D721Med (cell line): ENCODE measurements at places on chromosomes 3 and 15.

DNA sequence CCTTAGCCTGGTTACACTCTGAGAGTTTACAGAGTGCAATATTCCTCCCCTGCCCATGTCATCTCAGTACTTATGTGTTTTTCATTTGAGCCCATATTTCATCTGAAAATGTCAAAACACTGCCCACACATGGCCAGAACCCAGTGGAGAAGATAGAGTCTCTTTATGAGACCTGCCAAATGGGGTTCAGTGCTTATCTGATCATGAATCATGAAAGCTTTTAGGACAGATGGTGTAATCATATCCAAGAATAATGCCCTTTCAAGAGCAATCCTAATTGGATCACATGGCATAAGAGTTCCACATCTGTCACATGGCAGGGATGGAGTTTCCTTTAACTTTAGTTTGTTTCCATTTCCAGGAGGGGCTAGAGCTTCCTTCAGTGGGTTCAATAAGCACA, 77.2 kb upstream of the AGBL1 start:
- peak; percentile 52 for DNase-seq

GRCh38 chr3:119310071-119310470, 15.9 kb downstream of the ARHGAP31 start:
- no peak for DNase-seq

GRCh38 chr3:1600700-1601418, 497.8 kb upstream of the CNTN4 start:
- DNase-seq, result no peak

GRCh38 chr3:17554078-17554477, 188.4 kb downstream of the TBC1D5 start:
- no peak for DNase-seq

GRCh38 chr15:90750186-90750585, 33.0 kb downstream of the BLM start:
- DNase-seq, result no peak

DNA sequence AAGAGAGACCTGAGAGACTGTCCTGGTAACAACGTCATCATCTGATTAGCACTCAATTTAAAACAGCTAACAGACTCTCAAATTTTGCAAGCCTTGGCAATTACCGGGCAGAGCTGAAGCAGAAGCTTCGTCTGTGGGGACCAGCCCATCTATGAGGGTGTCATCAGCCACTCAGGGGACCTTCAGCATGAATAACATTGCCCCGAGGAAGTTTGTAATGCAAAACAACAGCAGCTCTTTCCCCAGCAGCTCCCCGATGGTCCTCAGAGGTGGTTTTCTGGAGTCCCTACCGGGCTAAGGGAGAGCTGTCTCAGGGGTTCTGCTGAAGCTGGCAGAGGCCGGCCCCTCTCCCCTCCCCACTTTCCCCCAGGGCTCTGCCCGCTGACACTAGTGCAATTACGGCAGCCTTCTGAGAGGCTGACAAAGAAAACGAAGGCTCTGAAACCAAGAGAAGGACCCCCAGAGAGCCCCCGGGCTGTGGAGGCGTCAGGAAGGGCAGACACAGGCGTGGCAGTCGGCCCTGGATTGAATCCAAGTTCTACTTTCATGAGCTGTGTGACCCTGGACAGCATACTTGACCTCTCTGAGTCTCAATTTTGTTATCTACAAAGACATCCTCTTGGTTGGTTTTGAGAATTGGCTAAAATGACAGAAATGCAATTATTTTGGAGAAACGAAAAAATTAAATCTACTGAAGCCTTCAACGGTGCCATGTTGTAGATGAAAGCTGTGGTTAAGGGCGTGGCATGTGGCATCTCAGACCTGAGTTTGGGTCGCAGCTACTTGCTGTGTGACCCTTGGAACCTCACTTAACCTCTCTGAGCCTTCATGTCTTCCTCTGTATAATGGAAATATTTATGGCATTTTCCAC, 102.1 kb upstream of the TLE3 start:
- DNase-seq, result no peak

DNA sequence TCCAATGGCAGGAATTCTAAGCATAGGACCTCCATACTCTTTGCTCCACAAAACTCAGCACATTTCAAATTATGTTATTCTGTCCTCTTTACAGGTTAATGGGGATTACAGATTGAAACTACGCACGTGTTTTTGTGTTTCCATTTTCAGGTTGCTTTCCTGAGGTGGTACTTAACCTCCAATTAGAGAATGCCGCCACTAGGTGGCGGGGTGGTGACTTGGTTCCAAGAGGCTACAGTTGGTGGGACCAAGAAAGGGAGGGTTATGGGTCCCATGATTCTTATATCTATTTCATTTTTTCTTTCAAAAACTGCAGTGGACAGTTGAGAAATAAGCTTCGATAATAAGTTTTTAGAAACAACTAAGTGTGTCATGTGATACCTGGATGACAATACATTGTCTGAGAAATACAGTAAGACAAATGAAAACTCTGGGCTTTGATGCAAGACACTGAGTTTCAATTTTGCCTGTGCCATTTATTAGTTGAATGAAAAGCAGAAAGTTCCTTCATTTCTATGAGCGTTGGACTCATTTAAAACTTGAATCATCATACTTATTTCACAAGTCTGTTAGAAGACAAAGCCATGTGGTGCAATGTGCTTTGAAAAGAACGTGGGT, 539.0 kb downstream of the FGF12 start:
- no peak for DNase-seq

DNA sequence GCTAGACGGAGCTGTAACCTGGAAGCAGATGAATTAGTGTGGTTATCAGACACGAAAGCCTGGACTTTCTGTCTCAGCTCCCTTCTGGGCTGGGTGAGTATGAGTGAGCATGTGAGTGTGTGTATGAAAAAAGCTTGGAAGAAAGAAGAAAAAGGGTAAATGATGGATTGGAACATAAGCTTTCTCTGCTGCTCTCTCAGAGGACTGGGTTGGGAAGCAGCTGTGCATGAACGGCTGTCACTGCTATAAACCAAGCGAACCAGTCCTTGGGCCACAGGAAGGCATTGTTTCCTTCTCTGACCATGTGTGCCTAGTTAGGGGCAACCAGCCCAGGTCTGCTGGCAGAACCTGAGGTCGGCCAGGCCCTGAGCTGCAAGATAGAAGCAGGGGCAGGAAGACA, 37.0 kb downstream of the UMPS start:
- no peak for DNase-seq

DNA sequence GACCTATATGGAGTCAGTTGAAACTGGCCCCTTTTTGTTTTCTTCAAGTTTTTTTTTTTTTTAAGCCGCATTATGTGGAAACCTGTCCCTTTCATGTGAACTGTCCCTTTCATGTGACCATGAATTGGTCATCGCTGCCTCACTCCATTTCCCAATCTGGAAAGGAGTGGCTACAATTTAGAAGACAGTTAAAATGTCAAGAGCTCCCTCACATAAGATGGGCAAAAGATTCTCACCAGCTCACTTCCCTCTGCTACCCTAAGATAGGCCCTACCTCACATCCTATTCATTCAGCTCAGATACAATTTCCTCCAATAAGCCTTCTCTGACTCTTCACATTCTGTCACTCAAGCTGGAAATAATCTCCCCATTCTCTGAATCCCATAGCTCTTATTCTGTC, 111.3 kb upstream of the BCL6 start:
- no peak for DNase-seq

GRCh38 chr15:37223089-37223488, 122.7 kb upstream of the MEIS2 start:
- no peak for DNase-seq

GRCh38 chr3:37324850-37325321, 150.5 kb upstream of the LRRFIP2 start:
- DNase-seq, result no peak

- no peak for DNase-seq
These were observed 56.6 kb downstream of the CEP63 start for GRCh38 chr3:134542287-134542958.

GRCh38 chr15:99433026-99433756, 132.6 kb upstream of the MEF2A start:
- DNase-seq, result no peak

DNA sequence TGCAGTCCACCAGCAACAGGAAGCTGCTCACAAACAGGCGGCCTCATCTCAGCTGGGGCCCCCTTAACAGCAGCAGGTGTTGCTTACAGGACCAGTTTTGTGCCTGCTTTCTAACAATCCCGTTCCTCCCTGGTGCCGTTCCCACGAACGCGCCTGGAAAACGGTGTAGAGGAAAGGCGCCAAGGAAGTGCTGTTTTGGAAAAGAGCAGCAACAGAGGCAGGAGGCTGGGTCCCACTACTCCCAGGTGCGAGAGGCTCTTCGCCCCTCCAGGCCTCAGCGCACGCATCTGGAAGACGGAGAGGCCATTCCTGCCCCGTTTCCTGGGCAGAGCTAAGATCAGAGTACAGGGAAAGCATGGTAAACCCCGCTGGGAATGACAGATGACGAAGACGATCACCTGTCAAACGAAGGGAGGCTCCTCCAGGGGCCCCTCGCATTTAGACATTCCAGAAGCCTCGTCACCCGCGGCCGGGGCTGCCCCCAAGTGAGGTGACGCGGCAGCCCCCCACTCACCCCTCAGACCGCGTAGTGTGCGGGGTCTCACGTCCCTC, 603 bp downstream of the SCAPER start:
- no peak for DNase-seq

DNA sequence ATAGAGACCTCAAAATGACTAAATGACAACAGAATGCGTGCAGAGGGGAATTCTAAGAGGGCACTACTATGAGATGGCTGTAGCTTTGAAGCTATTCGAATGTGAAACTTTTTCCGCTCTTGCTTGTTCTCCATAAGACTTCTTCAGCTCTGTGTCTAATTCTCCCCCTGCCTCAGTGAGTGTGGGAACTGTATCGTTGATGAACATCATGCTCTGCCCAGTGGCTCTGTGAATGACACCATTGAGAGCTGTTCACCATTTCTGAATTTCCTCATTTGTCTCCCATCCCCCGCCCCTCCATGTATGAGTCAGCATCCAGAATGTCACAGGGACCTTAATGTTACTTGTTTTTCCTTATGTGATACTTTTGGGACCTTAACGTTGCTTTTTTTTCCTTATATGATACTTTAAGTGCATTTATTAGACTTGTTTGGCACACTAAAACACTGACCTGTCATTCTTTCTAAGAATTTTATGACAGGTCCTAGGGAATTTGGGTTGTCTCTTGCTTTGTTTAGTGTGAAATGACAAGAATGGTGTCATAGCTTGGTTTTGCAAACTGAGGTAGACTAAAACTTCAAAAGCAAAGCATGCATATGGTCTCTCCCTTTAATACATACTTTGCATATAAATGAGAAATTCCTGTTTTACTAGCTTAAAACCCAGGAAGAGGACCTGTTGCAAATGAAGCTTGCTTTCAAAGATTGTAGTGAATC, 99.6 kb downstream of the FNDC3B start:
- DNase-seq, result no peak

DNA sequence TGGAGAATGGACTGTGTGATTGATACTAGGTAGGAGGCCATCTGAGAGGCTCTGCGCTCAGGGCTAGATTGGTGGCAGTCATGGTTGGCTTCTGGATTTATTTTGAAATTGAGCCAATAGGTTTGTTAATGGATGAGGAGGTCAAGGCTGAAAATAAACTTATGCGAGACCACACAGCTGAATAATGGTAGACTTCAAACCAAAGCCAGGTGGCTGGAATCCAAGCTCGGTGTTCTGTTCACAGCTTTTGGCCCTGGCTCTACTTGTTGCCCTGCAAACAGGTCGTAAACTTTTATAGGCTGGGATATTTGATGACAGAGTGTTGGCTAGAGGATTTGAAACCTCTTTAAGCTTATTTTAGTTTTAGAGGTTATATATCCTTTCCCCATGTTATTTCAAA, 160.4 kb downstream of the CHL1 start:
- no peak for DNase-seq

GRCh38 chr3:160837394-160837980, 81.5 kb downstream of the PPM1L start:
- no peak for DNase-seq

GRCh38 chr3:124117486-124117885, 125.6 kb upstream of the ROPN1 start:
- DNase-seq, result no peak

DNA sequence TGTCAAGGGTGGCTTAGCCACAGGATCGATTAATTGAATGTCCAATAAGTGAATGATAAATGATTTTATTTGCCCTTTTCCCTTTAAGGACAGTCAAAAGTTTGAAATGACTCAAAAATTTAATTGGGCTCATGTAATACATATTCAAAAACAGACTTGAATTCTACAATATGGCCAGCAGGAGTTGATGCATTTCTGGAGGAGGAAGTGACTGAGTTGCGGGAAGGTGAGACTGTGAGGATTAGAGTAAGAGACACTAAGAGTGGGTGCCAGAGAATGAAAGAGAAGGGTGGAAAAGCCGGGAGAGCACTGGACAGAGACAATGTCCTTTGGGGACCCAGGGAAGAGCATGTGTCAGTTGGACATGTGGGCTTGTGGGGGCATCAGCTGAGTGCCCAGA, 83.3 kb downstream of the MCTP2 start:
- DNase-seq, result no peak

- no peak for DNase-seq
These were observed 134.1 kb upstream of the COL8A1 start for GRCh38 chr3:99504258-99504657.

GRCh38 chr3:52313774-52314188, 2.3 kb upstream of the DNAH1 start:
- no peak for DNase-seq

DNA sequence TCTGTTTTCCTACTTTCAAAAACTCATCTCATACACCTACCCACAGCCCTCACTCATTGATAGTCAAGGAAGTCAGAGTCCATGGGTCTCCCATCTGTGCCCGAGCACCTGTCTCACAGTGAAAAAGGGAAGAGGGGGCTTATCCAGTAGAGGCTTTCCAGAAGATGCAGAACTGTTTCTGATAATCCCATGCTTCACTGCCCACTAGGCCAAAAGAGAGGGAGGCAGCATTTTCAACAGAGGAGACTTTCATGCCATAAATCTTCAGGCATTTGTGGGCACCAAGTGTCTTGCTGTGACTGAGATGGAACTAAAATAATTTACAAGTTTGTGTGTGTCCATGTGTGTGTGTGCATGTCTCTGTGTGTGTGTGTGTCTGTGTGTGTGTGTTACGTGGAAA, 117.9 kb upstream of the PHLDB2 start:
- DNase-seq, result no peak

- no peak for DNase-seq
These were observed 301.2 kb upstream of the CDIN1 start for GRCh38 chr15:36278219-36278618.

- no peak for DNase-seq
These were observed 49.4 kb upstream of the FLNB start for GRCh38 chr3:57958642-57959422.

- no peak for DNase-seq
These were observed 130.9 kb downstream of the LRRK1 start for GRCh38 chr15:101049856-101050622.

- DNase-seq, result no peak
These were observed 5.8 kb upstream of the BNC1 start for GRCh38 chr15:83290236-83290635.

DNA sequence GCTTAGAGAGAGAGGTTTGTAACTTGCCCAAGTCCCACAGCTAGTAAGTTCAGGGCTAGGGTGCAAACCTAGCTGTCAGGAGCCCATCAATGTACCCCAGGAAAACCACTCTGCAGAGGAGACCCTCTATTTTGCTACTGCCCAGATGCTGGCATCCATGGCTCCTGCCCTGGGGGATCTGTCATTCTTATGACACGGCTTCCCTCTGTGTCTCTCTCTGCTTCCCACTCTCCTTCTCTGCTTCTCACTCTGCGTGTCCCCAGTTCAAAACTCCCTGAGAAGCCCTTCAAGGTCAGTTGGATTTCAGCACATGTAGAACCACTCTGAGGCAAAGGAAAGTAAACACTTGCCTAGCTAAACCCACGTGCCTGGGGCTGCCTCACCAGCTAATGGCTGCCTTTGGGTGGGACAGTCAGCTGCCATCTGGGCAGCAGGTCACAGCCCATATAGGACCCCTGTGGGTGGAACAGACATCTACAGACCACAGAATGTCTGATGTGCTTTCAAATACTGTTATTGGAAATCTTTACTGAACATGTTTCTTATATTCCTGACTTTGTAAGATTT, 29.4 kb upstream of the SLCO2A1 start:
- no peak for DNase-seq
